Activated CD4-positive, alpha-beta T cell treated with anti-CD3 and anti-CD28 coated beads for 4 hours (primary cell): ENCODE measurements at places on chromosomes 13 and 19.

DNA sequence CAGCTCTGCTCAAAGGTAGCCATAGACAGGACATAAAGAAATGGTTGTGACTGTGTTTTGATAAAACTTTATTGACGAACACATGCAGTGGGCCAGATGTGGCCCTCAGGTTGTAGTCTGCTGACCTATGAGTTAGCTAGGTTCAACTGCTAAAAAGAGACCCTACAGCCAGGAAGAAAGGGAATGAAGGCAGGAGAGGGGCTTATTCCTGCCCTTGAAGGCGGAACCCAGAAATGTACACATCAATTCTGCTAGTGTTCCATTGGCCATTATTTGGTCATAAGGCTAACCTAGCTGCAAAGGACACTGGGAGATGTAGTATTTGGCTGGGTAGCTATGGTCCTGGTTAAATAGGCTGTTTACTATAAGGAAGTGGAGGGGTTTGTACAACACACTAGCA lies 18.0 kb downstream of the APBA3 start:
- no peak for DNase-seq

- no peak for DNase-seq
Measured at GRCh38 chr13:38636761-38637160, 50.1 kb upstream of the FREM2 start.

DNA sequence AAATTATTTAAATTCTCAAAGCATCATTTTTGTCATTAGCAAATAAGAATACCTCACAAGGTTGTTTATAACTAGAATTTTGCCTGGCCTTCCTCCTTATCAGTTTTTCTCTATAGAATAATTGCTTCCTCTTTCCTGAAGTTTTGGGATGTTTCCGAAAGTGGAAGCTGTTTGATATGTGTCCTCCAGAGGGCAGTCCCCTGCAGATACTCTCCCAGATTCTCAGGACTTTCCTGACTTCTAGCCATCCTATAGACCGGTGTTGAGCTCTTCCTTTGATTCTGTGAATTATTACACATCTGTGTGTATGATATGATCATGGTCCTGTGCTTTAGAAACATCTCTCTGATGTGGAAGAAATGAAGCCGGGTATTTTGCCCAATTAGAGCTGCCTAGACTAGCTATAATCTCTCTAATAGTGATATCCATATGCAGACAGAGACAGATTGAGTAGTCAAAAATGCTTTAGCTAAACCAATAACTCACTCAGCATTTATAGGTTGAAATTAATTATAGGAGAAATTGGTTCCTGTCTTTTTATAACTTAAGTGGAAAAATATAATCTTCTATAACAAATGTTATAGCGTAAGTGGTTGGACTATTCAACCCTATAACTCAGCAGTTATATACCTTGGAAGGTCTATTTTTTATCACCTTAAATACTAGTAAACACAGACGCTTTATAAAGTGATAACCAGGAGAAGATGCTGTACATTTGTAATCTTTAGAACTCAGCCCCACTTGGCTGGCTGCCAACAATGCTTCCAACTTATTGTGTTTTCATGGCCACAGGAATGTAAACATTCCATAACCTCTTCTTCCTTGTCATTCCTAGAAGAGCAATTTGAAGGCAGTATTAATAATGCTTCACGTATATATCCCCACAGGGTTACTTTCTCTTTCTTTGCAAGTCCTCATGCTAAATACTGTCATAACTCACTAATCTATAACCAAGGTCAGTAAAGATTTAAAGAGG lies 201.0 kb upstream of the RXFP2 start:
- DNase-seq, result no peak

- no peak for DNase-seq
Measured at GRCh38 chr19:20660473-20661140, 764 bp downstream of the ZNF626 start.

DNA sequence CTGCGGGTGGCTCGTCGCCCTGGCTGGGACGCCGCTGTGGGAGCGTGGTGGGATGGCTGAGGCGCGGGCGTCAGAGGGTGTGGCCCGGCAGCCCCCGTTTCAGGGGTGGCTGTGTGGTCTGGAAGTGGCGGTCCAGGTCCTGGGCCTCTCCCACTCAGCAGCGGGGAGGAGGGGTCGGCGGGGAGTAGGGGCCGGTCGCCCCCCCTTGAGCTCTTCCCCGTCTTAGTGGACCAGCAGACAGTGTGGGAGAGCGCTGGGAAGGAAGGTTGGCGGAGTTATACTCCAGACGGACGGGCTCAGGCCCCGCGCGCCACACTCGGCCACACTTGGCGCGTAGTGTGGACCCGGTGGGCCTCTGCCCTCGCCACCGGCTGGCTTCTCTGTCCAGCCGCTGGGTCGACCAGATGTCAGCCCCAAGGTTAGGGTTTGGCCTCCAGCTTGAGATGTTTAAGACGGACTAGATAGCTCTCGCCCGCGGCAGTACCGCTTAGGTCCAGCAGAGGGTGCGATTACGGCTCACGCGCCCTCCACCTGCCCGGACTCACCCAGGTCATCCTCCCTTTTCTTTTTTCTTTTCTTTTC lies 21.7 kb upstream of the ZNF429 start:
- peak; percentile 20 for DNase-seq

DNA sequence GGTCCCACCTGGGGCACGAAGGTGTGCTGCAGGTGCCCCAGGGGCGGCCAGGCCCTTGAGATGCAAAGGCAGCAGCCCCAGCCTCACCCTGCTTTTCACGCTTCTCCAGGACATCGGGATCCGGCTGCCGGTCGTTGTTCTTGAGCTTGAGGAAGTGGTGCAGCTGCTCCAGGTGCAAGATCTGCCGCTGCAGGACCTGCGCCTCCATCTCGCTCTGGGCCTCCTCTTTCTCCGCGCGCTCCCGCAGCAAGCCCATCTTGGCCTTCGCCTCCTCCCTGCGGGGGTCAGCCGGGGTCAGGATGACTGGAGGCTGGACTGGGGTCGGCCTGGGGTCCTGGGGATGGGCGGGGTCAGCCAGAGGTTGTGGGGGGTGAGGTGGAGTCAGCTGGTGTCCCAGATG lies 21.5 kb upstream of the EMP3 start:
- no peak for DNase-seq

GRCh38 chr19:35059006-35059798 lies 17.7 kb downstream of the HPN start:
- no peak for DNase-seq

DNA sequence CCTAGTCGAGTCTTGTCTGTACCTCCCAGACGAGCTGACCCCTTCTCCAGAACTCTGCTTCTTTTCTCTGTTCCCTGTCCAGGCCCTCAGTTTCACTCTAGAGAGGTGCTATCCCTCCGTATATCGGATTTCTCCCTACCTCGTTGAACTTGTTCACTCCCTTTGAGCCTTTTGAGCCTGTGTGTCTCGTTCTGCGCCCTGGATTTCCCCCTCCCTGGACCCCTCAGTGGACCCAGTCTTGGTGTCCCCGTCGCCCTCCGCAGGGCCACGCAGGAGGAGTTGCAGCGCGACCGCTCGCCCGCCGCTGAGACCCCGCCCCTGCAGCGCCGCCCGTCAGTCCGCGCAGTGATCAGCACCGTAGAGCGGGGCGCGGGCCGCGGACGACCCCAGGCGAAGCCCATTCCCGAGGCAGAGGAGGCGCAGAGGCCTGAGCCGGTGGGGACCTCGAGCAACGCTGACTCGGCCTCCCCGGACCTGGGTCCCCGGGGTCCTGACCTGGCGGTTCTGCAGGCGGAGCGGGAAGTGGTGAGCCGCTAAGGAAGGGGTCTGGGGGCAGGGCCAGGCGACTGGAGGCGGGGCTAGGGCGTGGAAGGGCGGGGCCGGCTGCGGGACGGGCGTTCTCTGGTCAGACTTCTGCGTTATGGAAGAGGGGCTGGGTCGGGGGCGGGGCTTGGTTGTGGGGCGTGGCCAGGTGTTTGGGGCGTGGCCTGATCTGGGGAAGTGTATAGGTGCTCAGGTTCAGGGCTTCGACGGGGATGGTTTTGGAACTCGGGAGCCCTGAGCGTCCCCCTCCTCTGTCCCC lies 5.5 kb downstream of the EPS8L1 start:
- peak; percentile 81 for DNase-seq

GRCh38 chr13:30299786-30300185 lies 7.6 kb downstream of the KATNAL1 start:
- DNase-seq, result no peak

DNA sequence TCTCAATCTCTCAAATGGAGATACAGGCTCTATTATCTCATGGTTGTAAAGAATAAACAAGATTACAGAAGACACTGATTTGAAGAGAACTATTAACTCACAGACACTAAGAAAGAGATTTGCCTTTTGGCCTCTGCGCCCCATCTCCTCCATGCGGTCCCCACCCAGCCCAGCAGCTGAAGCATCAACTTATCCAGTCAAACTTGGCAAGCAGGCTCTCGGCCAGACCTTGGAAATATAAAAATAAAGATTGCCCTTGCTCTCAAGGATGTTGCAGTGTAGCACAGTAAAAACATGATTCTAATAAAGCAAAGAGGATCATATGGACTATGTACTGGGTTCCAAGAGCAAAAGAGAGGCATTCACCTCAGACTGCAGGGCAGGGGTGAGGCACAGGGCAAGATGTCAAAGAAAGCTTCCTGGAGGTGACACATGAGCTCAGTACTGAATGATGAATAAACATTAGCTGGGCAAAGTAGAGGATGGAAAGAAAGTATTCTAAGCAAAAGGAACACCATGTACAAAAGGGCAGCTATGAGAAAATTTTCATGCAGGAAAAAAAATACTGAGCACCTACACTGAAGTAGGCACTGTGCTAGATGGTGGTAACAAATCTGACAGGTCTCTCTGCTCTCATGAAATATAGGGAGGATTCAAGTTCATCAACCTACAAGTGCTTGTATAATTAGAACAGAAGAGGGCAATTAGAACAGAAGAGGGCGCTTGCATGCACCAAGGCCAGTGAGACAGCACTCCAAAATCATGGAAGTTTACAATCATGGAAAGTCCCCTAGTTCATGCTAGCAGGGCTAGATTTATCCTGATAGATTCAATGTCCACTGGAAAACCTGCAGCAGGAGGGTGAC lies 85.0 kb downstream of the SACS start:
- DNase-seq, result no peak
